ENCODE measurements at places on chromosomes 1 and 21.

GRCh38 chr1:204731509-204731908 lies 46.0 kb upstream of the LRRN2 start:
- DNase-seq = no peak

DNA sequence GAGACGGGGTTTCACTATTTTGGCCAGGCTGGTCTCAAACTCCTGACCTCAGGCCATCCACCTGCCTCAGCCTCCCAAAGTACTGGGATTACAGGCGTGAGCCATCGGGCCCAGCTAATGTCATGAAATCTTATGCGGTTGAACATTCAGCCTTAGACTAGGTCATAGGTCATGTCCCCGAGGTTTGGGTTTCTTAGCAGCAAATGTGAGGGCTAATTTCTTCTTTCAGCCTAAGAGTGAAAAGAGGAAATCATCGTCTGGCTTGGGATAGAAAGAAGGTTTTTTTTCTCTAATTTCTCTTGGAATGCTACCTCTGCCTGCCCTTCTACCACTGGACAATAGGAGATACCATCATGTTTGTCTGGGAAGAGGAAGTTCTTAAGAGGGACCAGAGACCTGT lies 18.0 kb upstream of the PIK3CD start:
- DNase-seq = no peak

- DNase-seq = no peak
These were observed 121.1 kb upstream of the RAVER2 start for GRCh38 chr1:64623750-64624191.

DNA sequence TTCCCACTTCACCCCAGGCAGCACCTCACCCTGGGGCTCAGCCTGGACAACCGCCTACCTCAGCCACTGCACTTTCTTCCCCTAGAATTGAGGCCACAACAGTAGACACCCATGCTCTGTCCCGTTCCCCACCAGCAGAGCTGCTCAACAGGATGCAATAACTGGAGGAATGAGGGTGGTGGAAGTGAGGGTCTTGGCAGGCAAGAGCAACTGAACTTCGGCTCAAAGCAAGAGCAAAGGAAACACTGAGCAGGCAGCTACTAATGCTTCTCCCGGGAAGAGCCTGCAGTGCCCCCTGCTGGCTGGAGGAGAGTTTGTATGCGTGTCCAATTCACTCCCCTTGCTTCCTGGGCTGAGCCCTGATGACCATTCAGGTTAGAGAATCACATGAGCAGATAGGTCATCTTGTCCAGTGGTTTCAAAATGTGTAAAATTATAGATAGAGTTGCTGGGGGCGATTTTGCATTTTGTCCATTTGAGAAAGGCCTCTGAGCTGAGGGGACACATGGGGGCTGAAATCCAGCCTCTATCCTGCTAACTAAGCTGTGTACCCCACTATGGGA lies 13.9 kb downstream of the NT5C1A start:
- peak; percentile 19 for DNase-seq

DNA sequence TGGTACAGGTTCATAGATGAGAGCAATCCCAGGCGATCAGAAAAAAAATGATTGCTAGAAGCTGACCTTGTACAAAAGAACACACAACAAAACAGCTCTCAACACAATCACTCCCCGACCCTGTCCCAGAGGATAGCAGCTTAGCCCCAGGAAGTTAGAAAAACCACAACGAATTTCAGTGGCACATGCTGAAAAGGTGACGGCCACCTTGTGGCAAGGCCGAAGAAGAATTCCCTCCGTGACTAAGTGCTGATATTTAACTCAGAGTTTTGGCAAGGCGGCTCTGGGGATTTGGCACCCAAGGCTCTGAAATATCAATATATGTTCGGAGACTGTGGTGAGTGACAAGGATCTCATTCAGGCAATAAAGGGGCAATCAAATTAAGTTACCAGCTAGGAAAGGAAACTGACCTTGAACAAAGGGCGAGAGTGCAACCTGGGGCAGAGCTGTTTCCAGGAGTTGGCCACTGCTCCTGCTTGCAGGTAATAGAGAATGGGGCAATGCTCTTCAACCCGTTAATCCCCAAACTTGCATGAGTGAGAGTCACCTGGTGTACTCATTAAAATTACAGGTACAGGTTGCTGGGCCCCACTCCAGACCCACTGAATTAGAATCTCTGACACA lies 96.2 kb downstream of the BEND5 start:
- DNase-seq = no peak

GRCh38 chr1:56235909-56236510 lies 343.4 kb downstream of the PLPP3 start:
- DNase-seq = no peak

- DNase-seq = no peak
These were observed 67.2 kb downstream of the ZBTB18 start for GRCh38 chr1:244118109-244118761.

GRCh38 chr21:39003982-39004633 lies 179.1 kb downstream of the PSMG1 start:
- no peak for DNase-seq

- no peak for DNase-seq
These were observed 47.9 kb upstream of the LEPR start for GRCh38 chr1:65372557-65372956.

- DNase-seq = no peak
These were observed 100.5 kb upstream of the NEK7 start for GRCh38 chr1:198056255-198056654.

DNA sequence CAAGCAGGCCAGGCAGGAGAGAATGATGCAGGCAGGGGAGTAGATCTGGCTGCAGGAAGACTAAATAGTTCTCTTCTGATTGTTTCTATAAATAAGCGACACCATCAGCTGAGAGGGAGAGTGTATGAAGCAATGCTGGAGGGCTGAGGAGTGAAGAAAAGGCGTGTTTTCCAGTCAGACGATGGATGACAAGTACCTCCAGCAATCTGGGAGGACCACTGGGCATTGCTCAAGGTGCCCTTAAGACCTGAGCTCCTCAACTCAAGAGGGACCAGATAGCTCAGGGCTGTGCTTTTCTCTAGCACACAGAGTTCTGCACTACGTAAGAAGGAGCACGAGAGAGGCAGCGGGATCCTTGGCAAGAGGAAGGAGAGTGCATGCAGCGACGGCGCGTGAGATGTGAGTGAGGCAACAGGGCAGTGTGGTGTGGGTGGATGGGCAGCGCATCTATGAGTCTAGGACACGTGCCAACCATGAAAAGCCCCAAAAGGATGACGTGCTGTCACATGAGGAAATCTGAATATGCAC lies 36.0 kb downstream of the PABPC4 start:
- no peak for DNase-seq

DNA sequence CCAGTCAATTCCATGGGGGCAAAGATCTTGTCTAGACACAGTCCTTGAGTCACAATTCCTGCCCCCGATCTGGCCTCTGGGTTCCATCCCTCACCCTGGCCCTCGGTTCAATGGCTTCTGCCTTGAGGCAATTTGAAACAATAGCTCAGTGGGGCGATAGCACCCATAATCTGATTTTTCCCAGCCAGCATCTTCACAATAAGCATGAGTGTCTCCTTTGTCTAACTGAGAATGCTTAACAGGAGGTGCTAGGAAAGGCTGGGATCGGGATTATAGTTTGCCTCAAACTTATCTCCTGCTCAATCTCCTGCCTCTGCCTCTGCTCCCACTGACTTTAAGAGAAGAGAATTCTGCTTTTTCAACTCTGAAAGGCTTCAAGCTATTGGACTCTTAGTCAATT lies 293.9 kb upstream of the PROX1 start:
- no peak for DNase-seq

GRCh38 chr1:86430376-86430775 lies 6.4 kb downstream of the CLCA2 start:
- DNase-seq = no peak

GRCh38 chr1:145979746-145980456 lies 15.4 kb downstream of the POLR3GL start:
- no peak for DNase-seq

GRCh38 chr1:226827458-226827857 lies 43.0 kb upstream of the PSEN2 start:
- DNase-seq = no peak

GRCh38 chr1:235642011-235642942 lies 7.3 kb downstream of the GNG4 start:
- peak; percentile 32 for DNase-seq

DNA sequence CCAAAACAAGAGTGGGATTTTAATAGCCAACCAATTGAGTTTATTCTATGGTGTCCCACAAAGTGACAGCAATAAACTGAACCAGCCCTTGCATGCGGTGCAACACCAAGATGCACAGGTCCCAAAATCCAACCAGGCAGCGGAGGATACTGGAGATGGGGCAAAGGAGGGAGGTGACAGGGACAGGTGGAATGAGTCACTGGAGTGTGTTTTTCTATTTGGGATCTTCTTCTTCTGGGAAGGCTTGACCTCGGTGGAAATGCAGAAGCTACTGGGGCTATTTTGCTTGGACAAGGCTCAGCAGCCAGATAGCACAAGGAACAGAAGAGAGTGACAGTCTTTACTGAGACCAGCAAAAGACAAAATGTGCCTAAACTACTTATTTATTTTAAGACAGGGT lies 97.5 kb downstream of the PLXNA2 start:
- no peak for DNase-seq

DNA sequence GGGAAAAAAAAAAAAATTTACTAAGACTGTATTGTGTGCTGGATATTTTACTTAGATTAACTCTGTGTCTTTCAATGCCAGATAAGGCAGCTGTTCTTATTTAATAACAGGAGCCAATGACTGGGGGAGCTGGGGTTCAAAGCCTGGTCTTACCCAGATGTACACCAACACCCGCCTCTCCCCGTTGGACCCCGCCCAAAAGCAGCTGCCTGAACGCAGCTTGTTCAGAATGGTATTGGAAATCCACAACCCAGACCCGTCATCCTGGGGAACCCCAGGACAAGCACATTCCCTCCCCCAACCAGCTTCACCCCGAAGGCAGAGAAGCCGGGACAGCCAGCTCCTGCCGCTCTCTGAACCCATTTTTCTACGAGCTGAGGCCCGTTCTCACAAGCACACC lies 113.6 kb upstream of the TMPRSS2 start:
- DNase-seq = no peak

DNA sequence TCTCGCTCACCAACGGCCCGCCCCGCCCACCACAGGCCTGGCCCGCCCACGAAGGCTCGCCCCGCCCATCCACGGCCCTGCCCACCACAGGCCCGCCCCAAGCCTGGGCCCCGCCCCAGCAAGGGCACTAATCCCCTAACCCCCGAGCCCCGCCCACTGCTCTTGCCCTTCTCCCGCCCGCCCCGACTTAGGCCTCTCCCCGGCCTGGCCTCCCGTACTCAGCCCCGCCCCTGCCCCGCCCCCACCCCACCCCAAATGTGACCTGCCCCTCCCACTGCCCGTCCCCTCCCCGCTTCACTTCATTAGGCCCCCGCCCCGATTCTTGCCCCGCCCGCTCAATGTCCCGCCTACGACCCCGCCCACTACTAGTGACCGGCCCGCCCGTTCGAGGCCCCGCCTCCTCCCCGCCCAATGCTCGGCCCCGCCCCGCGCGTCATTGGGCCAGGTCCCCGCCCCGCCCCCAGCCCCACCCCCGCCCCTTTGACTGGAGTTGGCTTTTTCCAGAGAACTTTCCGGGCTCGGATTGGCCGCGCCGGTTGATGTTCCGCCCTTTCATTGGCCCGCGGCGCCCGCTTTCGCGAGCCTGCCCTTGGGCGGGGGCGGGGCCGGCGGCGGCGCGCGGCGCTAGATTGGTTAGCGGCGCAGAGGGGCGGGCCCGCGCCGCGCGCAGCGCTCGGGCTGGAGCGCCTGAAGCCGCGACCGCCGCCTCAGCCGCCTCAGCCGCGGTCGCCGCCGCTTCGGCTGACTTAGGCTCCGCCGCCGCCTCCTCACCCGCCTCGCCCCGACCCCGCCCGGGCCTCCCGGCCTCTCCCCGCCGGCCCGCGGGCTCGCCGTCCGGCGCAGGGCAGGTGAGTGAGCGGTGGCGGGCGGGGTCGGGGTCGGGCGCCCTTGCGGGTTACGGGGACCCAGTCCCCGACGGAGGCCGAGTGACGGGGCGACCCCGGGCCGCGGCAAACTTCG lies at the start of gene PCBP3:
TSS of gene PCBP3 (plus strand) at position 705 of the 960 bp plus-strand sequence. CDS start 206,361 bp downstream, outside the sequence.
- peak; percentile 84 for DNase-seq

DNA sequence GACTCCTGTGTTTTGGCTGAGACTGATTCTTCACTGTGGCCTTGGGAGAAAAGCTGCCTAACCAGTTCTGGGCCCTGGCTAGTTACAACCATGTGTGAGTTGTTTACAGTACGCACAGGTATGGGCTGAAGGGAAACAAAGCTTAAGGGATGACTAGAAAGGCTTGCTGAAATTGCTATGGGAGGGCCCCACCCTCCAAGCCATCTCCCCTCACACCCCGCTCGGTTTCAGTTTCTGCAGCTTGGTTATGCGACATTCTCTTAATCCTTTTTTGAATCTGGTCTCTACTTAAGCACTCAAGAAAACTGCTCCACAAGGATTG lies 43.1 kb downstream of the PBX1 start:
- DNase-seq = no peak

DNA sequence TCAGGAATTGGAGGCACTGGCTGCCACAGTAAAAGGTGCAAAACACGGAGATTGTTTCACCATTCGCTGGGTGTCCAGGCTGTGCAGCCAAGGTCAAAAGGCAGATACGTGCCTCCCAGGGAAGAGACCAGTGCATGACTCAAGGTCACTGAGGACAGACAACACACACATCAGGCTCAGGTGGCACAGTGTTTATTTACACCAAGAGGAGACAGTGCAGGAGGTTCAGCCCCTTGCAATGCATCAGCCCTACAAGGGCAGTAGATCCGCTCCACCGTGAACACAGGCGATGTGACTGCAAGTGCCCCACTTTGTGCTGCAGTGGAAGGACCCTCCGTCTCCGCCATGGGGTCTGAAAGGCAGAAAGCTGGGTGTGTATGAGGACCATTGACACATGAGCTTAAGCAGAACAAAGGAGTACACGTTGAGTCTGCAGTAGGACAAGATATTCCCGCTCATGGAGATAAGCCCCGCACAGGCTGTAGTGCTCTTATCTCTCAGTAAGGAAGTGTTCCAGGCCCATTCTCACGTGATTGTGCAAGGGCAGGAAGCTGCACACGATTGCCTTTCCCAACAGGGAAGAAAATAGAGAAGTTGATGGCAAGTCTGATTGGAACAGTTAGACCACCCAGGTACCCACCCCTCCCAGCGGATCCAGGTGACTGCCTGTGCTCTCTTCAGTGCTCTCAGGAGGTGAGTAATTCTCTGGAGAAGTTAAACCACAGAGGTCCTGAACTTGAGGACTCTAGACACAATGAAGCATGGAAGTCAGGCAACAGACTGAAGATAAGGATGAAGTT lies 37.5 kb upstream of the QSOX1 start:
- no peak for DNase-seq

- no peak for DNase-seq
These were observed 200.9 kb downstream of the TM2D1 start for GRCh38 chr1:61523893-61524605.

DNA sequence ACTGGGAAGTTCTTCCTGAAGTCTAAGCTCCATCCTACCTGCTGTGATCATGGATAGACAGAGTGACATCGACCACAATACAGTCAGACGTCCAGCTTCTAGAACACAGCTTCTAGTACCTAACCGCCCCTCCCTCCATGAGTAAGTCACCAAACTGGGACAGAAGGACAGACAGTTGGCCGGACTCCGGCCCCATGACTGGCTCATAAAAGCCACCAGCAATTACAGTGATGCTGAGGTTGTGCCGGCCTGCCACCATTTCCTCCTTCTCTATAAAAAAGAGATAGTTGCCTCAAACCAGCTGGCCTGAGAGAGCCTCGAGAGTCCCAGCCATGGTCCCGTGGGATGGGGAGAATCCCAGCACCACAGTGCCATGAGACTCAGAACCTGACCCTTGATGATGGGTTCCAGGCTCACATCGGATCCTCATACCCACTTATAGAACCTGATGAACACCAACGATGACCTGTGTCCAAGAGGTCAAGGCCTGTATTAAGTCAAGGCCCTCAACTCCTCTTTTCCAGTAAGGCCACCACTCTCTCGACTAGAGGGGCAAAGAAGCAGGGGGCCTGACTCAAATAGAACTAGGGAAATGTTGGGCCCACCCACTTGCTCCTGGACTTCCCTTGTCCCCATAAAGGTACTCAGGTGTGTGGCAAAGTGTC lies 3.4 kb downstream of the MEF2D start:
- no peak for DNase-seq
